Stimulated activated CD4-positive, alpha-beta T cell treated with anti-CD3 and anti-CD28 coated beads, Interleukin-1b, Interleukin-23, amount 100 ng/mL, for 48 hours (primary cell): ENCODE measurements at places on chromosomes 7 and 10.
A peak's percentile ranks its signal among the peaks of the same experiment; 100 is the strongest.

DNA sequence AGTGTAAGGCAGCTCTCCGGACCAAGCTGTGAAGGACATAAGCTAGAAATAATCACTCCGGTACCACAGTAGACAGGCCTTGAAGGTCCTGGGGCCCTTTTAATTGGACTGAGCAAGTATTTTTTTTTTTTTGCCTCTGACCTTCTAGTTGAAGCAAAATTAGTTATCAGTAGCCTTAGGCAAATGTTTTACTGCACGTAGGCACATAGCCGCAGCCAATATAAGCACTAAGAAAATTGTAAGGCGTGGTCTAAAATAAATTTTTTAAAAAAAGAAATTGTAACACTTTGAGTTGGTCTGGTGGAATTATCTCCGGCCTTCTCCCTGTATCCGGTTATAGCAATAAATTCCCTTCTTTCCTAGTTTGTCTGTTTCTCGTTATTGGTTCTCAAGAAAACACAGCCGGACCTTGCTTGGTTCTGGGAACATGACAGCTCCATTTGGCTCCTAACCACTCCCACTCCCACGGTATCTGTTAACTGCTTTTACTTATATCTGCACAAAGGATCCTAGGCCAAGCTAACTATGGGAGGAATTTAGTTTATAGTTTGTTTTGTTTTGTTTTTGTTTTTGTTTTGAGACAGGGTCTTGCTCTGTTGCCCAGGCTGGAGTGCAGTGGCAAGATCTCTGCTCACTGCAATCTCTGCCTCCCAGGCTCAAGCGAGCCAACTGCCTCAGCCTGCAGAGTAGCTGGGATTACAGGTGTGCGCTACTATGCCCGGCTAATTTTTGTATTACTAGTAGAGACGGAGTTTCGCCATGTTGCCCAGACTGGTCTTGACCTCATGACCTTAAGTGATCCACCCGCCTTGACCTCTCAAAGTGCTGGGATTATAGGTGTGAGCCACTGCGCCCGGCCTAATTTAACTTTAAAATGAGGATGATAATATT lies 124.4 kb upstream of the KIF5B start:
- DNase-seq, result no peak

DNA sequence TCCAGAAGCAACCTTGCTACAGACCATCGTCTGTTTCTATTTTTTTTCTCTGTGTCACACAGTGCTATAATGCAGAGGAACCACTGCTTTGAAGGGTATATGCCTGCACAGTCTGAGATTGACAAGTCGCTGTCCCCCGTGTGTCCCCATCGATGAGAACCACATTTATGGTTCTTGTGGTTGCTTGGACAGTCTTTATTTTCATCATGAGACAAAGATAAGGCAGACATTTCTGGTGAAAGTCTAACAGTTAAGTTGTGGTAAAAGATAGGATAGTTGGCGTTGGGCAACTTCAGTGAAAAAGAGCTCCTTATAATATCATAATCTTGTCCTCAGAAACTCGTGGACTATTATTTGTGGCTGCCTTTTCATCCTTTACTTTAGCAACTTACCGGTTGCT lies 6.3 kb upstream of the AKR1E2 start:
- no peak for DNase-seq

GRCh38 chr10:135601-136464 lies 578 bp downstream of the ZMYND11 start:
- DNase-seq, result peak; percentile 59

- DNase-seq, result no peak
Observed at GRCh38 chr7:127946111-127946510, 85.1 kb downstream of the LRRC4 start.

DNA sequence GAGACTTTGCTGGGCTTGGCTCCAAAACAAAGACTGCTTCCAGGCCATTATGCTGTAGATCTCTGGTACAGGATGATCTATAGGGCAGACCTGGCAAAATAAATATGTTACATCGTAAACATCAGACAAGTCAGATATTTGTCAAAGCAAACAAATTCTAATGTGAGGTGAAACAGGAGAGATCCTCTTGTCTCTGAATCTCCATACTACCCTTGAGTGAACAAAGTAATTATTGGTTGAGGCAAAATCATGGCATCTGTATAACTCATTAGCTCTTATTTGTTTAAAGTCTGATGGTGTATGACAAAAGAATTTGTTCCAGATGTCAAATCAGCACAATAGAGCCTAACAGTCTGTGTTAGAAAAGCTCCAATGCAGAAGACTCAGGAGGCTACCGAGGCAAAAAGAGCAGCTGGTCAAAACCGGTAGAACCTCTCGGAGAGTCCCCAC lies 1291.5 kb downstream of the TYW1 start:
- DNase-seq, result no peak

- DNase-seq, result no peak
Observed at GRCh38 chr7:69539531-69539930, 58.7 kb upstream of the AUTS2 start.

GRCh38 chr10:50216894-50217293 lies 34.4 kb downstream of the ASAH2 start:
- no peak for DNase-seq

DNA sequence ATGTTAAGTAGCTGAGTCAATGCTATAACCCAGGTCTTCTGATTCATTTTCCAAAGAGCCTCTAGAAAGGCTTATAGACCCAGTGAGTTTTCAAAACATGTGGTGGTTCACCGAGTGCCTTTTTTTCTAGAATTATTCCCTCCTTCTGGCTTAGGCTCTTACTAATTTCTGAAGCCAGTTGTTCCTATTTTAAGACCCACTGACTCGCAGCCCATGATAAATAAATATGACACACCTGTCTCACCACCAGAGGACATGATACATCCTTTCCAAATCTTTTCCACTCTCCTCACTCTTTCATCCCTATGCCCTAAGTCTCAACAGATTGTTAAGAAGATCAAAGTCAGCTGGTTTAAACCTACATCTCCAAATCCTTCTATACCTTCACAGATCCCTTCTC lies 126.0 kb upstream of the WNT16 start:
- DNase-seq, result no peak

DNA sequence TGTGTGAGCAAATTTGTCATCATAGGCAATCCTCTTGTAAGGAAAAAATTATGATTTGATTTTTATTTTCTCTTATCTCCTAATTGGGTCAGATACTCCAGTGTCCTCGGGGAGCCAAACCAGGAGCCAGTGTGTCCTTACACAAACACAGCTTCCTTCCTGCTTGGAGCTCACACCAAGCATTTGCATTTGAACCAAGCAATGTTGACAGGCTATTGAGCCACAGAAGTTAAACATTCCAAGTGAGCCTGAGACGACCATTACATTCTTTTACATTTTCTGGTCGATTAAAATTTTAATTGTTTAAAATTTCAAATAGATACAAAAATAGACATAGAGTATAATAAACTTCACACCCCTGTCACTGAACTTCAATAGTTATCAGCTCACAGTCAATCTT lies 194.8 kb downstream of the CFTR start:
- no peak for DNase-seq

- no peak for DNase-seq
Observed at GRCh38 chr10:103637011-103637410, 143.5 kb downstream of the NEURL1 start.

- DNase-seq, result no peak
Observed at GRCh38 chr10:114684822-114685209, 26.7 kb upstream of the ABLIM1 start.

- no peak for DNase-seq
Observed at GRCh38 chr10:132712291-132712690, 73.7 kb downstream of the NKX6-2 start.

- peak; percentile 78 for DNase-seq
Observed at GRCh38 chr7:873367-874002, 2.9 kb upstream of the GET4 start.

GRCh38 chr10:1613511-1613910 lies 123.8 kb downstream of the ADARB2 start:
- no peak for DNase-seq

GRCh38 chr10:31018962-31019361 lies 12.7 kb downstream of the ZNF438 start:
- DNase-seq, result no peak

DNA sequence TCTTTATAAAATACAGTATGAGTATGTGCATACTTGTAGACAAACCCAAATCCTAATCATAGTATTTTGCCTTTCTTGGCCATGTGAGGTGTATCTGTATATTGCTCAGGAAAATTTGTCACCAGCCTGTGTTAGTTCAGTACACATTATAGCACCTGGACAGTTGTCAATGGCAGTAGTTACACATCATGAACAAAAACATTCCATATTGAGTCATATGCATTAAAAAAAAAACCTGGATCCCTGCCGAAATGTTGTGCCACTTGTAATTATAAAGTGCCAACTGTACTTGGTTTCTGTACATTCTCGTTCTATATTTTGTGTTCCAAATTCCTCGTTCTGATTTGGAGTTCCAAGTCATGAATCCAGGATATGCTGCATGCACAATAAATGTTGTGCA lies 410.4 kb downstream of the INHBA start:
- no peak for DNase-seq

DNA sequence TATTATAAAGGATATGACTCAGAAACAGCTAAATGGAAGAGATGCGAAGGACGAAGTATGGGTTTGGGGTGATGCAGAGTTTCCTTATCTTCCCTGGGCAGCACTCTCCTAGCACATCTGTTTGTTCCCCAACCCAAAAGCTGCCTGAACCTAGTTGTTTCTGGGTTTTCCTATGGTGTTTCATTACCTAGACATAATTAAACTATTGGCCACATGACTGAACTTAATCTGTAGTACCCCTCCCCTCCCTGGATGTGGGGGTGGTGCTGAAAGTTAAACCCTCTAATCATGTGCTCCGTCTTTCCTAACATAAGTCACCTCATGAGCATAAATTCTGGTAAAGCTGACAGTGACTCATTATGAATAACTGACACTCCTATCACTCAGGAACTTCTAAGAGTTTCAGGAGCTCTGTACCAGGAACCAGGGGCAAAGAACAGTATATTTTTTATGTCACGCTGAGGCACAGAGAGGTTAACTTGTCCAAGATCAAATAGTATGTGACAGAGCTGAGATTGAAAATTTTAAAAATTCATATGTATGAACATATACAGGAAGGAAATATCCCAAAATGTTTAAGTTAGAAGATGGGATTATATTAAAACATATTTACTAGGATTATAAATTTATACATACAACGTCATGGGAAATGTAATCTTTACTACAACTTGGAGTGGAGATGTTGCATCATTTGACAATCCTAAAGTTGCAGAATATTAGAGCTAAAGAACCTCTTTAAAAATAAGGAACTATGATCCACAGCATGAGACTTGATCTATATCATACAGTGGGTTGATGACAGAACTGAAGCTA lies 4.8 kb downstream of the STRIP2 start:
- DNase-seq, result peak; percentile 79

- no peak for DNase-seq
Observed at GRCh38 chr7:66054063-66054462, 21.6 kb upstream of the ASL start.

DNA sequence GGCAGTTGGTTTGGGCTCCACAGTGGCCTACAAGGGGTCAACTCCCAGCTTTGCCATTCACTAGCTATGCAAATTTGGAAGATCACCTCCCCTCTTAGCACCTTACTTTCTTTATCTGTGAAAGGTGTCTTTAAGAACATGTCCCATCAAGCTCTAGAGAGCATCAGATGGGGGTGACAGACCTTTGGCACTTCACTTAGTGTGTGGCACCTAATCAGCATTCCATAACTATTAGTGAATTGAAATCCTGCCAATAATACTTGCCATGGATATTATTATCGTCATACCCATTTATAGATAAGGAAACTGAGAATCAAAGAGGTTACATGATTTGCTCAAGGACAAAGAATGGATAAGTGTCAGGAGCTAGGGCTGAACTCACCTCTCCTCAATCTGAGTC lies 51.9 kb downstream of the PLPP4 start:
- no peak for DNase-seq

GRCh38 chr7:66958538-66959350 lies 36.6 kb downstream of the SBDS start:
- no peak for DNase-seq
